ENCODE measurements at places on chromosomes 1 and 21.
A peak's percentile ranks its signal among the peaks of the same experiment; 100 is the strongest.

- DNase-seq, result peak; percentile 16
Measured at GRCh38 chr21:34693192-34693810, 24.5 kb downstream of the CLIC6 start.

GRCh38 chr1:90704817-90705216 is 12.3 kb downstream of the BARHL2 start:
- DNase-seq, result no peak

DNA sequence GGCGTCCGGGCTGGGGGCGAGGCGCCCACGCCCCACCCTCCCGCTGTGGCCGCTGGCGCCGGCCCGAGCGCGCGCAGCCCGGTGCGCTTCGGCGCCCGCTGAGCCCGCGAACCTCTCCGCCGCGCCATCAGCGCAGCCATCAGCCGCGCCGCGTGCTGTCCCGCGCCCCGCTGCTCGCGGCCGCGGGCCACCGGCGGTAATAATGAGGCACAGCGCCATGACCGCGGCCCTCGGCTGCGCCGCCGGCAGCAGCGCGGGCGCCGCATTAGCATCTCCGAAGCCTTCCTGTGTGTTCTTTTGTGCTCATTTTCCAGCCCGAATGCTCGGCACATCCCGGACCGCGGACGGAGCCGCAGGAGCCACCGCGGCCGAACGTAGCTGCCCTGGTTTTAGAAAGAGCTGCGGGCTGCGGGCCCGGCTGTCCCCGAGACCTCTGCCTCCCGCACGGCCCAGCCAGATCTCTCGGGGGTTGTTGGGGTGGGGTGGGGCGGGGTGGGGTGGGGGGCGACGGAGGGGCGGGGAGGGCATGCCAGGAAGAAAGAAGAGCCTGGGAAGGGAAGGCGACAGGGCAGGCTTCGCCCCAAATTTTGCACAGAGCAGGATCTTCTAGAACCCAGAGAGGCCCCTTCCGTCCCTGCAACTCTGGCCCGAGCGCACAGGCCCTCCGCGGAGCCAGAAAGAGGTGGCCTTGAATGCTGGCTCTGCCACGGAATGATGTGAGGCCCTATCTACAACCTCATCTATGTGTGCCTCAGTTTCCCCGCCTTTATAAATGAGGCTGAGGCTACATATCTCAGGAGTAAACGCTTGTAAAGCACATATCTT is 55.3 kb downstream of the RRAGC start:
- DNase-seq, result no peak

DNA sequence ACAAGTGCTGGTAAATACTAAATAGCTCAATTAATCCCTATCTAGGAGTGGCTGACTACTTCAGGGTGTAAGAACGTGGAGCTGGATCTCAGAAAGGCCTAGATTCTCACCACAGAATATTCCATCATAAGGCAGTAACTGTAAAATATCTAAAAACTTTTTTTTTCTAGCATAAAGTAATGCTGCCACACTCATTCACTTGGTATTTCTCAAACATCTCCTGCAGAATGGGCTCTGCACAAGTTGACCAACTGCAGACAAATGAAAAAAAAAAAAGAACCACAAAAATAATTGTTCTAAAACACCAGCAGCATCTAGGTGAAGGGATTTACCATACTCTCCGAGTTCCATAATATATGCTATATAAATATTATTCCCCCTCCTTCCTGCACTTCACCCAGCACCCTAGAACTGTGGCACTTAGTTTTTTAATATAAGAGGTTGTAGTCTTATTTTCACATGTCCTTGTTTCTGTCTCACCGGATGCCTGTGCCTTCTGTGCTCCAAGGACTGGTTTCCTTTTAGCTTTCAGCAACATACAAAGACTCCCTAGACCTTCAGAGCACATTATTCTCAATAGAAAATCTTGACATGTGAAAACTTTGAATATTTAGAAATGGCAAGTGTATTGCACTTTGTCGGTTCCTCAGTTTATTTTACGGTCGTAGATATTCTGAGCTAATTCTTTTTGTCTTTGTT is 8.9 kb downstream of the VSIG8 start:
- peak; percentile 34 for DNase-seq

GRCh38 chr1:2598329-2598931 is 11.9 kb downstream of the PRXL2B start:
- no peak for DNase-seq

- DNase-seq, result no peak
Measured at GRCh38 chr1:101406681-101407080, 169.9 kb downstream of the S1PR1 start.

- DNase-seq, result no peak
Measured at GRCh38 chr1:184753117-184753516, 1.5 kb downstream of the EDEM3 start.

DNA sequence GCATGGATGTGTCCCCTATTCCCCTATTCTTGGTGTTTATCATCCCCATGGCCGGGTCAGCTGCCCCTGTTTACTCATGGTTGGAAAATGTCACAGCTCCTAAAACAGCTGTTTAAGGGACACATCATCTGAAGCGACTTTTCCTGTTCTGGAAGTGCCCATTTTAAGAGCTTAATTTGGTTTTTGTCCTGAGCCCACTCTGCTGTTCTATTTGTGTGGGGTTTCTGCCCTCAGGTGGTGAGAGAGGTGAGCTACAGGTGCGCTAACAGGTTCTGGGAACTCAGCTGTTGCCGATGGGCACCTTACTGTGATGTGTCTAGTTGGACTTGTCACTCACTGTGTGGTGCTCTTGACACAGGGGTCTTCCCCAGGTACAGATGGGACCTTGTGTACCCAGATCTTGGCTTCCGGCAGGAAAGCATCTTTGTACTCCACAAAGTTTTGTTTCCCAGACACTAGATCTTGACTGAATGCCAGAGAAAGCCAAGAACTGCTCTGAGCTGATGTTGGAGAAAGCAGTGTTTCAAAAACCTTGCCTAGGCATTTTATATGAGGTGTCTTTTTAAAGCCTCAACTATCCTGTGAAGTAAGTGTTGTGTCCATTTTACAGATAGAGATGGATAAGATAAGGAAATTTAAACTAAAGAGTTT is 59.0 kb upstream of the CD1D start:
- no peak for DNase-seq

DNA sequence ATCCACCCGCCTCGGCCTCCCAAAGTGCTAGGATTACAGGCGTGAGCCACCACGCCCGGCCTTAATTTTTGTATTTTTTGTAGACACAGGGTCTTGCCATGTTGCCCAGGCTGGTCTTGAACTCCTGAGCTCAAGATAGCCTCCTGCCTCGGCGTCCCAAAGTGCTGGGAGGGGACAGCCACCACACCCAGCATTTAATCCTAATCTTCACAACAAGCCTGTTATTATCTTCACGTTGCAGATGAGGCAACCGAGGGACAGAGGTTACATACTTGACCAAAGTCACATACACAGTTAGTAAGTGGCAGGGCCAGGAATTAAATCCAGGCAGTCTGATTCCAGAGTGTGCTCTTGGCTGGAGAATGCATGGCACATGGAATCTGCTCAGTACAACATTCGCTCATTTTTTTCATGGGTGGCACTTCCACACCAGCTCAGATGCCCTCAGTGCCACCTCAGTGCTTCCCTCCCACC is 4.8 kb upstream of the GPR37L1 start:
- DNase-seq, result no peak

DNA sequence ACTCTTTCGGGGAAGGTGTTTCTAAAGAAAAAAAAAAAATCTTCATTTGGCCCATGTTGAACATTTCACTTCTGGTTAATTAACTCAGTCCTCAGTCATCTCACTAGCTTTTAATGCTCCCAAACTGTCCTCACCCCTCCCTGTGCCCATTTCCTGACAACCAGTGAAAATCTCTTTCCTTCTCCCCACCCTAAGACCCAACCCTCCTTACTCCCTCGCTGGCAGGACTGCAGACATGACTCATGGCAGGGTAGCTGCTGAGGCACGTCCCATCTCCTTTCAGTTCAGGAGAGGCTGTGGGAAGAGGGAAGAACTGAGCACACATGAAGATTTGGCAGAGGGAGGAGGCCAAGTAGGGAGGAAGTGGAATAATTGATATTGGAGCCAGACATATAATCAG is 12.6 kb downstream of the PKP1 start:
- peak; percentile 42 for DNase-seq

GRCh38 chr1:110098222-110099026 is 13.8 kb upstream of the UBL4B start:
- no peak for DNase-seq

- no peak for DNase-seq
Measured at GRCh38 chr1:117436513-117436912, 69.3 kb downstream of the MAN1A2 start.

- DNase-seq, result no peak
Measured at GRCh38 chr21:42711667-42712066, 58.2 kb downstream of the PDE9A start.

DNA sequence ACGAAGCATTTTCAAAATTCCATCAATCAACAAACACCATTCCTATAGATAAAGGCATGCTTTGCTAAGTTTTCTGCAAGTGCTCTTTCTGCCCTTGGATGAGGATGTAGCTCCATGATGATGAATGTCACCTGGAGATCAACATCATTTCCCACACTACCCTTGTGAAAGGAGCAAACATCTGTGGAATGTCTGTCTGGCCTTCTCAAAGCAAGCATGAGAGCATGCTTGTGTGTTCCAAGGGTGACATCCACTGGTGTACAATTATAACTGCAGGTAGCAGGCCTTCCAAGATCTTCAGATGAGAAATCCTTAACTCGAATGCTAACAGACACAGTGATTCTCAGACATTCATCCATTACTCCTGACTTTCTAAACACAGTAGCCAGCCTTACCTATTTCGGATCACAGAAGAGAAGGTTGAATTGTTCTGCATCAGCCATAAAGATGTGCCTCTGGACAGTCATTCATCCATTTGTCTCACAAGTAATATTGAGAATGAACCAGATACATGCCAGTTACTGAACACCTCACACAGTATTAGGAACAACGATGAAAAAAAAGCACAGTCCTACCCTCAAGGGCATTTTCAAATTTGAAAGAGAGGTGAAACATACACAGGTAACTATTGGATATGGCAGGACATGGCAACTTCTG is 162.4 kb downstream of the TPR start:
- DNase-seq, result no peak

DNA sequence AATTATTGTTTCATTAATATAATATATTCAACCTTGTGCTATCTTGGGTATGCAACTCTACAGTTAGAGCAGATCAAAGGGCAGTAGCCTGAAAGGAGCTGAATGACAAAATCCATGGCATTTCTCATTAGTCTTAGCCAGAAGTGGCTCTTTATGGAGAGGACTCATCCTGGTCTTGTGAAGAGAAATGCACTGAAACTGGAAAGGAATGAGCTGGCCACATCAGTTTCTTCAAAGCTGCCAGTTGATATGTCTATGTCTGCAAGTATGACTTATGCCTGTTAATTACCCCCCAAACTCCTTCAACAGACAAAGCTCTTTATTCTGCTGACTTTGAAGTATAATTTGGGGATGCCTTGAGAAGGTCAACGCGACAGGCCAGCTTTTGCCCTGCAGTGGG is 119.0 kb upstream of the UBE2U start:
- no peak for DNase-seq

DNA sequence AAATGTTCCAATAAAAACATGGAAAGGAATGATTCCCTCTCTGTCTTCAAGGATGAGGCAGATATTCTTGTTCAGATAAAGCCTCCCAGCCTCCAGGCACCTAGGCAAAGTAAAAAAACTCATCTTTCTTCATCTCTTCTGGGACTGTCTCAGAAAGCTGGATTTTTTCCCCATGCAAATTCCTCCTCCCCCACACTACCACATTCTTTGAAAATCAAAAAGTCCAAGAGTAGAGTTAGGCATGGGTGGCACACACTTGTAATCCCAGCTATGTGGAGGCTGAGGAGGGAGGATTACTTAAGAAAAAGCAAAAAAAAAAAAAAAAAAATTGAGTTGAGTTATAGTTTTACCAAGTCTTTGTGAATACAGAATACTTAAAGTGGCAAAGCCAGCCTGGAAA is 82.8 kb downstream of the GLUL start:
- no peak for DNase-seq

DNA sequence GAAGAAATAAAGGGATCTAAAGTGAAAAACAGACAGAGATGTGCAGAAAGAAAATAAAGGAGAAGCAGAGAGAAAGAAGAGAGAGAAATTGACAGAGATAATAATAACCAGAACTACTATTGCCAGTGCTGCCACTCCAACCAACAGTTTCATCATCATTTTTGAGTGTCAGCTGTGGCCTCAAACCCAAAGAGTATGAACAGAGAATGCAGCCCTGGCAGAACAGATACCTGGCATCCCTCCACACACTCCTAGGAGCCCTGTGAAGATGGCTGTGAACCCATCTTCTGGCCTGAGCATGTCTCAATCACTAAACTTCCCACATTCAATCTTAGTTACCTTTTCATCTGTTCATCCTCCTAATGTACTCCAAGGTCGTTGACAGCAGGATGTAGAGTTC is 385.8 kb upstream of the NFIA start:
- DNase-seq, result no peak

DNA sequence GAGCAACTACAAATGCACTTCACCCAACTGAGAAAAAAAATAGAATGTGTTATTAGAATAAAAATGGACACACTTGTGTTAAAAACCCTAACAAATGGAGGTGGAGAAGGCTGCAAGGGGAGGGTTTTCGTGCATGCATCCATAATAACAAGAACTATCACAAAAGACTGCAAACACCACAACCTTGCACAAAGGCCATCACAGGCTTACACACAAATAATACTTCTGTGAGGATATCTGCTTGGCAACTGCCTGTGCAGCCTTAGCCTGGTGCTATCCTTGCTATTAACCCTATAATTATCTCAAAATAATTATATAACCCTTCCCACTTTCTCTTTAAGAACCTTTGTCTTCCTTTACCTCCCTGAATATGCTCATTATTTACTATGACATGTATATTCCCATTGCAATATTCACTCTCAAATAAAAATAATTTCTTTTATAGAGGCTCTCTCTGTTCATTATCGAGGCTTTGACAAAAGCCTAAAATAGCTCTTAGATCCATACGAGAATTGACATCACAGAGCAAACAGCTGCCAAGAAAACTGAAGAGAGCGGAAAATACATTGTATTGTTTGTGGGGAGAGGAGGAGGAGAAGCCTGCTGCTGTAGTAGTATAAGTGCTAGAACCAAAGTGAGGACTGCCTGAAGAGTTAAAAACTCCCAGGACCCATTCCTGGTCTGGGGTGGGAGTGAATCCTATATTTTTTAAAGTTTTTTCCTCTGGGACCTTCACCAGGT is 1768.7 kb downstream of the BRINP3 start:
- DNase-seq, result no peak

DNA sequence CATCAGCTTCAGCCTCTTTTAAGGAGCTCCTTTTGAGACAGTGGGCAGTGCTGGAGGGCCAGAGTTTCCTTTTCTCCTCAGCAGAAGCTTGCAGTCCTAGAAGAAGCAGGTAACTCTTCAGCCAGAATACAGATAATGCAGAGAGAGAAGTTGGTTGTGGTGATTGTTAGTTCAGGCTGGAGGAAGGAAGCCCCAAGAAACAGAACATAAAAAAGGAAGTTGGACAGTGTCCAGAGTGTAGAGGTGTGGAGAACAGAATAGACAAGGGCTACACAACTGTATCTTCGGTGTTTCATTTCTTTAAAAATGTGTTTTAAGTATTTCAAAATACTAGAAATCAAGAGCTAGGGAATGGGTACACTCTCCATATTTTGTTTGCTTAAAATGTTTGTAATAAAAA is 6.4 kb upstream of the TACSTD2 start:
- no peak for DNase-seq

All from GM04503 (cell line).